ENCODE measurements at places on chromosomes 7 and 10.

DNA sequence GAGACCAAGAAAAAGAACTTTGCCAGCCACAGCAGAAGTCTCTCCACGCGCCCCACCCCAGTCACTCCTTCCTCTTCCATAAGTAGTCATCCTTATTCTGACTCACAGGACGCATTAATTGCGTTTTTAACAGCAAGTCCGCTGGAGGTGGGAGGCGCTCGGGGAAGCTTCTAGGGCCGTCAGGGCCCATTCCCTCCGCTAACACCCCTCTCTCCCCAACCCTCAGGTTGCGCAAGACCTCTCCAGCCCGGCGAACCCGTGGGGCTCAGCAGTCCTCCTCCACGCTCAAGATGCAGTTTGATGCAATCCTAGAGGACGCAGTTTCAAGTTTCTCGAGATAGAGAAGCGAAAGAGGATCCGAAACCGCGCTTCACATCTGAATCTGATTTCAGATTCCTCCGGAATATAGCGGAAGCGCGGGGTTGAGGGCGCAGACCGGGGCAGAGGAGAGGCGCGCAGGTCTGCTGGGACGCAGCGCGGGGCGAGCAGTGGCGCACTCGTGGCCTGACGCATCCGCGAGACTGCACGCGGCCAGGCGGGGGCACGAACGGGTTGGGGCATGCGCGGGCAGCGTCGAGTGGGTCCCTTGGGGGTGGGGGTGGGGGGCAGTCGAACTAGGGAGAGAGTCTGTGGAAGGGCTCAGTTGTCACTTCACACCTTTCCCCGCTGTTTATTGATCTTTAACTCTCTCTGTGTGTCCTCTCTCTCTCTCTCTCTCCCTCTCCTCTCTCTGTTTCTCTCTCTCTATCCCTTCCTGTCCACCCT is 37.8 kb upstream of the PSAP start:
- peak; percentile 71 for DNase-seq

- no peak for DNase-seq
Measured at GRCh38 chr7:69550991-69551390, 47.3 kb upstream of the AUTS2 start.

DNA sequence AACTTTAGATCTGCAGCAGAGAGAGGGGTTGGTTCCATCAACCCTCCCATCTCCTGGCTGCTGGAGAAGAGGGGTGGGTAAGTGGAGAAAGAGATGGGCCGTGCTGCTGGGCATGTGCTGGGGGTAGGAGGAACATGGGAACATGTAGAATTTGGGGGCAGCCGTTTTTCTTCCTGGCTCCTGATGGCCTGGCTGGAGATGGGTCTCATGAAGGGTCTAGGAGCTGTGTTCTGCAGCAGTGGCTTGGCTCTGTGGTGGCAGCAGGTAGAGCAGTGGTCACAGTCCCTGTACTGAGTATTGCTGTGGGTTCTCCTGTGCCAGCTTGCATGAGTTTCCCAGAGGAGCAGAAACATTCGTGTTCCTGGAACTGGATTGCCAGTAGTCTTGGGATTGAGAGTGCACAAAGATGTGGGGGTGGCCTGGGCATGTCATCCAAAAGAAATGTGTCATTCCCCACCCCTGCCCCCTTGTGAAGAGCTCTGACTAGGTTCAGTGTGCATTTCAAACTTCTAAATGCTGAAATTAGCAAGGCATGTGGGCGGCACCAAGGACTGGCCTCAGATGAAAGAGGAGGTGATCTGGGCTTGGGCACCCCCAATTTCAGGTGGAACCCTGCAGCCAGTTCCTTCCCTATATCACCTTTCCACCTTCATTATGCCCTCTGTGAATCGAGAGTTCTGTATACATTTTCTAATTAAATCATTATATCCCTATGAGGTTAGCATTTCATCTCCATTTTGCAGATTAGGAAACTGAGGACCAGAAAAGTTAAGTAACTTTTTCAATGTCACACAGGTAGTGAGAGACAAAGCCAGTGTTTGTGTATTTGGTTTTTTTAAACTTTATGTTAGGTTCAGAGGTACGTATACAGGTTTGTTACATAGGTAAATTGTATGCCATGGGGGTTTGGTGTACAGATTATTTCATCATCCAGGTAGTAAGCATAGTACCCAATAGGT is 2.1 kb downstream of the CHST3 start:
- DNase-seq = no peak

DNA sequence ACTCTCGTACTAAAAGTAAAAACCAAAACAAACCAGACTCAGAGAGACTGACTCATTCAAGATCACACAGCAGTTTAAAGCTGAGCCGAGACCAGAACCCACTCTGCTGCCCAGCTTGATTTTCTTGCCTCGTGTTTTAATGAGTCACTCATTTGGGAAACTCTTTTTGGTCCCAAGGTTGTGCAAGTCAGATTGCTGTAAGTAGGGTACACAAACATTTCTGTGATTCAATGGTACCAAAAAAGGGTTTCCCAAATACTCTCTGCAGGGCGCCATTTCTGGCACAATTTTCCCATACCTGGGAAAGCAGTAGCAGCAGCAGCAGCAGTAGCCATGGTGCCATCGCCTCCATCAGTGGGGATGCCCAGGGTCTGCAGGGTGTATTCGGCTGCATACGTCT is 69.9 kb downstream of the ASAH2B start:
- DNase-seq = no peak

- DNase-seq = no peak
Measured at GRCh38 chr10:85995791-85996190, 370.8 kb downstream of the GRID1 start.

DNA sequence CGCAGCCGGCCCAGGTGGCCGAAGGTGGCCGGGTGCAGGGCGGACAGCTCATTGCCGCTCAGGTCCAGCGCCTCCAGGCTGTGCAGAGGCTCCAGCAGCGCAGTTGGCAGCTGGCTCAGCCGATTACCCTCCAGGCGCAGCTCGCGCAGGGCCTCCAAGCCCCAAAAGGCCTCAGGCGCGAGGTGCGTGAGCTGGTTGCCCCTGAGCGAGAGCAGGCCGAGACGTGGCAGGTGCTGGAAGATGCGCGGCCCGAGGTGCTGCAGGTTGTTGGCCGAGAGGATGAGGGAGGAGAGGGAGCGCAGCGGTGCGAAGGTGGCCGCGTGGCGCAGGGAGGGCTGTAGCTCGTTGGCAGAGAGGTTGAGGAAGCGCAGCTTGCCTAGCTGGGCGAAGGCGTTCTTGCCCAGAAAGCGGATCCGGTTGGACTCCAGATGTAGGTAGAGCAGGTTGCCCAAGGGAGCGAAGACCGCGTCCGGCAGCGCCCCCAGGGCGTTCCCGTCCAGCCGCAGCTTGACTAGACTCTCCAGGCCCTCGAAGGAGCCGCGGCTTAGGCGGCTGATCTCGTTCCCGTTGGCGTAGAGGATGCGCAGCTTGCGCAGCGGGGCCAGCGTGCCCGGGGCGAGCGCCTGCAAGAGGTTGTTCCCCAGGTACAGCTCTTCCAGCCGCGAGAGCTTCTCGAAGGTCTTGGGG is 923 bp downstream of the TRIL start:
- no peak for DNase-seq

GRCh38 chr7:64559206-64559605 is 3.7 kb downstream of the ZNF680 start:
- DNase-seq = no peak

DNA sequence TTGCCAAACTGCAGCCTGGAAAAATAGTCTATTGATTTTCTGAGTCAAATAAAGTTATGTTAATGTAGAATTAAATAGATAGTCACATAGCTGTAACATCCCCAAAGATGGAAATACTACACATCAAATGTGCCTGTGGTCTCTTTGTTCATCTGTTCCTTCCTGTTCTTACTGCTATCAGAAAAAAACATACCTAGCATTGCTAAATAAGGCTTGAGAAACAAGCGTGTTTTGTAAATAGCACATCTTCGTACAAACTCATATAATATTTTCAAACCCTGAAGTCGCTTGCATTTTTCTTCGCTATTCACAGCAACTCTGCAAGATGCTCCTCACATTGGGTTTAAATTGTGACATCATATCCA is 116.1 kb downstream of the KLF6 start:
- DNase-seq = no peak

GRCh38 chr7:73442903-73443500 is 9.4 kb downstream of the FZD9 start:
- DNase-seq = no peak

DNA sequence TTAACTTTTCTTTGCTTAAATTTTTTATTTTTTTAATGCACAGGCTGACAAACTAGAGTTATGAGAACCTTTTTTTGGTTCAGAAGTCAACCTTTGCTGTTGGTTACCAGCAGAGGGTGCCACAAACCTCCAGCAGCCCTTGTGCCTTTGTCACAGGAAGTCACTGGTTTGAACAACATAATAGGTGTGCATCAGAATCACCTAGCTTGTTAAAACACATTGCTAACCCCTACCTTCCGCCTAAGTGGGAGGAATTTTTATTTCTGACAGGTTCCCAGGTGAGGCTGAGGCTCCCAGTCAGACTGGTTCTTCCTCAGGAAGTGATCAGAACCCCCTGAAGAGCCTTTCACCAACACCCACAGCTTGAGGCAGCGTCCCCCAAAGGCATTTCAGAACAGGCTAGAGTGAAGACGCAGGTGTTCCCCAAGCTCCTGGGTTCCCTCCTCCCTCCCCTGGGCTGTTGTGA is 22.6 kb upstream of the VDAC2 start:
- peak; percentile 34 for DNase-seq

Measured in stimulated activated CD4-positive, alpha-beta T cell treated with anti-CD3 and anti-CD28 coated beads, Interleukin-12 subunit alpha, Interleukin-12 subunit beta, amount 100 ng/mL, for 48 hours (primary cell).